ENCODE measurements at places on chromosomes 4 and X.

DNA sequence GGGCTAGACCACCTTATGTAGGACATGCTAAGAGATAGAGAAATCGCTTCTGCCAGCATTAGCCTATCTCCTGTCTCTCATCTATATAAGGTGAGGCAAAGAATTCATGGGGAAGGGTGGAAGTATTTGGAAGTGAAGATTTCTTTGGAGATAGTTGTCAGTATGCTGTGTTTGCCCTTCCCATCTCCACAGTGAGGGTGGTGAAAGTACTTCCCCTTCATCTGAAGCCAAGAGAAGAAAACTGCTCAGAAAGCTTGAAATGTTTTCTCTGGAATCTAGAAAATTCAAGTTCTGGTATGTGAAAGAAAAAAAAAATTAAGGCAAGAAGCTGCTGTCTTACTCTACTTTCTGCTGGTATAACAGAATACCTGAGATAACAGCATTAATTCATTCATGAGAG lies 12.3 kb upstream of the ADH5 start:
- peak; percentile 41 for DNase-seq

DNA sequence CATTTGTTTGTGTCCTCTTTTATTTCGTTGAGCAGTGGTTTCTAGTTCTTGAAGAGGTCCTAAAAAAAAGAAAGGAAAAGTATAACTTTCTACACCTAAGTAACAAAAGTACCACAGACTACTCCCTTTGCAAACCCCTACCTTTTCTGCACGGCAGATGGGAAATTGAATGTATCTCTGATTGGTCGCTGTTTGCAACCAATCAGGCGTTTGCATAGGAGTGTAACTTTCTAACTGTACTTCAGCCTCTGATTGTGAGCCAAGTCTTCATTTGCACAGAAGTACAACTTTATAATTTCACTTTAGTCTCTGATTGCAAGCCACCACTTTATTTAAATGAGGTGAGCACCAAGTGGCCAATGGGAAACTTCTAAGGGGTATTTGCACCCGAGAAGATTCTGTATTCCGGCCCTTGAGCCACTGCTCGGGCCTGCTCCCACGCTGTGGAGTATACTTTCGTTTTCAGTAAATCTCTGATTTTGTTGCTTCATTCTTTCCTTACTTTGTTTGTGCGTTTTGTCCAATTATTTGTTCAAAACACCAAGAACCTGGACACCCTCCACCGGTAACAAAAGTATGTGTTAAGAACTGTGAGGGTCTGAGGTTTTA lies 40.3 kb upstream of the FHL1 start:
- no peak for DNase-seq

DNA sequence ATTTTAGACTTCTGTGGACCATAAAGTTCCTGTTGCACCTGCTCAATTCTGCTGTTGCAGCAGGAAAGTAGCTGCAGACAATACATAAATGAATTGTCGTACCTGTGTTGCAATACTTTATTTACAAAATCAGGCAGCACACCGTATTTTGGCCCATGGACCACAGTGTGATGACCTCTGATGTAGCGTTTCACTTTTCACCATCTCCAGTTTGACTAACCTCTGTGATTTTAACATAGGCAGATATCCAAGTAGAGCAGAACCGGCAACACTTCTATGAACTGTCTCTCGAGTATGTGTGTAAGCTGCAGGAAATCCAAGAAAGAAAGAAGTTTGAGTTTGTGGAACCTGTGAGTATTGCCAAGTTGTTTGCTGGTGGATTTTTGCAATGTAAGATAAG lies 132.7 kb downstream of the ARHGAP10 start:
- no peak for DNase-seq

- peak; percentile 21 for DNase-seq
Observed at GRCh38 chr4:65646136-65646535, 24.2 kb downstream of the EPHA5 start.

Measured in fibroblast of skin of back (primary cell).